ENCODE measurements at places on chromosomes 6 and 20. TPM values are rescaled to one million over a fixed set of nuclear protein-coding genes. Genes with fewer than 3 reads are reported as not detected.

- peak; percentile 75 for DNase-seq
Measured at GRCh38 chr20:43187476-43188233, 2.1 kb downstream of the PTPRT start.

DNA sequence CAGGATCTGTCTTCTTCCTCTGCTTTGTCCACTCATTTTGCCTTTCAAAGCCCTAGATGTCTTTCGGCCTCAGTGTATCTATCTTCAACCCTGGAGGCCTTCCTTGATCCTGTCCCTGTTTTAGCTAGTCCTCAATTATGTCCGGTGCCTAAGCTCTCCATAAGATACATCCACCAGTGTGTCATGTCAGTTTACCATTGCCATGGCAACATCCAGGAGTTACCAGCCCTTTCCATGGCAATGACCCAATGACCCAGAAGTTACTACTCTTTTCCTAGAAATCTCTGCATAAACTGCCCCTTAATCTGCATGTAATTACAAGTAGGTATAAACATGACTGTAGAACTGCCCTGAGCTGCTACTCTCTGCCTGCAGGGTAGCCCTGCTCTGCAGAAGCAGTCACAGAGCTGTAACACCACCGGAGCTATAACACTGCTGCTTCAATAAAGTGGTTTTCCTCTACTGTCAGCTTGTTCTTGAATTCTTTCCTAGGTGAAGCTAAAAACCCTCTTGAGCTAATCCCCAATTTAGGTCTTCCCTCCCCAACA, 712.1 kb upstream of the AGPAT4 start:
- DNase-seq: no peak

DNA sequence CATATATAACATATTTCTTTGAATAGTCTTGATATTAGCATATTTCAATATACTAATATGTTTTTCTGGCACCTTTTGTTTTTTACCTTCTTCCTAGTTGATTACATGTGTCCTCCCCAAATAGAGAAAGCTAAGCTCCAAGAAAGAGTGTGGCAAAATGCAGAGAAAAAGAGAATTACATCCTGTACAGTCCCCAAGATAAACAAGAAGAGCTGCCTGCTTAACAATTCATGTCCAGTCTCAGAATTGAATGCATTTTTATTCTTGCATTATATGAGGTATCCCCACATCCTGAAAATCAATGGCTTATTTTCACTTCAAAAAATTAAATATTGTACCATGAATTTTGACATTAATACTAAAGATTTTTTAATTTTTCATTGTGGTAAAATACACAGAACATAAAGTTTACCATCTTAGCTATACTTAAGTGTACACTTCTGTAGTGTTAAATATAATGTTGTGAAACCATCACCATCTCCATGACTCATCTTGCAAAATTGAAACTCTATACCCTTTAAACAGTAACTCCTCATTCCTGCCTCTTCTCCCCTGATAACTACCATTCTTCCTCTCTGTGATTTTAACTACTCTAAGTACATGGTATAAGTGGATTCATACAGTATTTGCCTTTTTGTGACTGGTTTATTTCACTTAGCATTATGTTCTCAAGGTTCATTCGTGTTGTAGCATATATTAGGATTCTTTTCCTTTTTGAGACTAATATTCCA, 490.3 kb downstream of the COL12A1 start:
- DNase-seq: no peak

The SRF gene
- 11.9 TPM for total RNA-seq

DNA sequence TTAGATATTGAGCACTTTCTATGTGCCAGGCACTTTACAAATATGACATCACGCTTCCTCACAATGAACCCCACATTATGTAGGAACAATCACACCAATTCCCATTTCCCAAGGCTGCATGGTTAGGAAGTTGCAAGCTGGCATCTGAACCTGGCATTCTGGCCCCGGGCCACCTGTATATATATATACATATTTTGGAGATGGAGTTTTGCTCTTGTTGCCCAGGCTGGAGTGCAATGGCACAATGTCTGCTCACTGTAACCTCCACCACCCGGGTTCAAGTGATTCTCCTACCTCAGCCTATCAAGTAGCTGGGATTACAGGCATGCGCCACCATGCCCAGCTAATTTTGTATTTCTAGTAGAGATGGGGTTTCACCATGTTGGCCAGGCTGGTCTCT, 30.4 kb downstream of the SRC start:
- no peak for DNase-seq

The MAS1 gene
- total RNA-seq: not detected

- no peak for DNase-seq
Measured at GRCh38 chr6:134482593-134483270, 164.8 kb upstream of the SGK1 start.

The TREM2 gene
- total RNA-seq: 10.5 TPM

GRCh38 chr20:59191036-59191755, 27.6 kb downstream of the ZNF831 start:
- DNase-seq: no peak

The BFSP1 gene
- total RNA-seq: 0.31 TPM

The PNLDC1 gene
- not detected for total RNA-seq

- no peak for DNase-seq
Measured at GRCh38 chr6:98828941-98829411, 5.4 kb upstream of the POU3F2 start.

DNA sequence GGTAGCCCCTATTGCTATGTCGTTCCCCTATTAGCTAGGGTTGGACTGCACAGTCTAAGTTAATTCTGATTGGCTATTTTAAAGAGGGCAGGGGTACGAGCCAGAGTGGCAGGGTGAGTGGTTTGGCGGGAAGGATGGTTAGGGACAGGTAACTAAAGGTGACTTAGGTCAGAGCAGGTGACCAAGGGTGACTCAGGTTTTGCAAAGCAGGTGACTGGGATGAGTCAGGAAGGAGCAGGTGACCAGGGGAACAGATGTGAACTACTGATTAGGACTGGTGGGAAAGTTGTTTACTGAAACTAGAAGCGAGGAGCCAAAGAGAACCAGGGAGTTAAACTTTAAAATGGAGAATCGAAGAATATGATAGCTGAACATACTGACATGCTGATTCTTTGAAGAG, 295.2 kb downstream of the GJA1 start:
- DNase-seq: no peak

The NCOA7 gene
- 33.5 TPM for total RNA-seq

The ABT1 gene
- 10.9 TPM for total RNA-seq

GRCh38 chr6:152173321-152173720, 365.8 kb downstream of the ESR1 start:
- no peak for DNase-seq

- no peak for DNase-seq
Measured at GRCh38 chr6:147001621-147002020, 202.6 kb upstream of the STXBP5 start.

GRCh38 chr20:45229264-45230056, 8.3 kb downstream of the SEMG2 start:
- no peak for DNase-seq

The GJA1 gene
- 87.7 TPM for total RNA-seq

- no peak for DNase-seq
Measured at GRCh38 chr6:34281702-34282334, 33.0 kb upstream of the SMIM29 start.

The WFDC10B gene
- total RNA-seq: not detected

GRCh38 chr6:160996131-160996601, 4.6 kb downstream of the MAP3K4 start:
- DNase-seq: no peak

The PRKN gene
- total RNA-seq: 5.9 TPM

The HLA-DRB5 gene
- total RNA-seq: not detected

- DNase-seq: no peak
Measured at GRCh38 chr6:133891927-133892812, 3.3 kb downstream of the TCF21 start.

- peak; percentile 78 for DNase-seq
Measured at GRCh38 chr6:87322304-87323212, at the start of gene SMIM8. Gene SMIM8 (plus strand): TSS chr6:87322588. CDS start chr6:87337032, 14,444 bp downstream.

The RIPOR3 gene
- 1.7 TPM for total RNA-seq

The MAP3K5 gene
- total RNA-seq: 9.8 TPM

- DNase-seq: no peak
Measured at GRCh38 chr6:132131351-132131750, 180.2 kb upstream of the CCN2 start.

- DNase-seq: no peak
Measured at GRCh38 chr6:146985111-146985510, 219.1 kb upstream of the STXBP5 start.

DNA sequence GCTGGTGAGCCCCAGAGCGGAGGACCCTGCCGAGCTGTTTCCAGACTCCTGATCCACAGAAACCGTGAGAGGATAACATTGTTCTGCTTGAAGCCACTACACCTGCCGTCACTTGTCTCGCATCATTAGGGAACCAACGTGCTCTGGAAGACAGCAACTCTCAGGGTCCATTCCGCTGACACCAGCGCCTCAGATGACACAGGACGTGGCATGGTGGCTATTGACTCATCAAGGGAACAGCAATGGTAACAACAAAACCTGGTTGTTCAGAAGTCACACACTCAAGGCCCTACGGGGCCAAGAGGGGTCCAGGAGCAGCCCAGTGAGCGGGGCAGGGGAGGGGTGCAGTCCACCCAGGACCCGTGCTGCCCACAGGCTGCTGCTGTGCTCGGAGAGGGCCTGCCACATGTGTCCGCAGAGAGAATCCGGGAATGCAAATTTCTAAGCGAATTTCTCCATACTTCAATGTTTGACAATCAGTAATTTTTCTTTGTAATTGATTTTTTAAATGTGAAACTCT, 110.4 kb downstream of the TTLL2 start:
- DNase-seq: no peak

GRCh38 chr6:6591778-6592465, 3.4 kb downstream of the LY86 start:
- DNase-seq: no peak

Data from occipital lobe (tissue), 3 donors.